ENCODE measurements at places on chromosomes 11 and 22.

- DNase-seq = no peak
Observed at GRCh38 chr11:29984544-29984943, 32.3 kb downstream of the KCNA4 start.

GRCh38 chr11:93194673-93195291 is 3.0 kb downstream of the SLC36A4 start:
- DNase-seq = no peak

DNA sequence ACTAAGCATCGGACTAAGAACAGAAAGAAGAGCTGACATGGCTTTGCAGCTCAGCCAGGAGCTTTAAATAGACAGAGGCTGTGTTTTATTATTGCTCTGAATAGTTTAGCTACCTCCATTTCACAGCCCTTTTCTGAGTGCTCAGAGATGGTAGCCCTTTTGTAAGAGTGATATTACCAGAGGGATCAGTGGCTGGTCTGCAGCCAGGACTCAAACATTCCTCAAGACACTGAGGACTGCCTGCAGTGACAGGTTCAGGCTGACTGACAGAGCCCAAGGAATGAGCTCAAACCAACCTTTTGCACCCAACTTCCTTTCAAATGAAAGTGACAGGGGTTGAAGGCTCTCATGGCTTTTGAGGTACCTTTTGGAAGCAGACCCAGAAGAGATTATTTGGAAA is 189.0 kb downstream of the DDX10 start:
- DNase-seq = no peak

GRCh38 chr22:47328550-47329243 is 566.2 kb downstream of the TBC1D22A start:
- peak; percentile 11 for DNase-seq

DNA sequence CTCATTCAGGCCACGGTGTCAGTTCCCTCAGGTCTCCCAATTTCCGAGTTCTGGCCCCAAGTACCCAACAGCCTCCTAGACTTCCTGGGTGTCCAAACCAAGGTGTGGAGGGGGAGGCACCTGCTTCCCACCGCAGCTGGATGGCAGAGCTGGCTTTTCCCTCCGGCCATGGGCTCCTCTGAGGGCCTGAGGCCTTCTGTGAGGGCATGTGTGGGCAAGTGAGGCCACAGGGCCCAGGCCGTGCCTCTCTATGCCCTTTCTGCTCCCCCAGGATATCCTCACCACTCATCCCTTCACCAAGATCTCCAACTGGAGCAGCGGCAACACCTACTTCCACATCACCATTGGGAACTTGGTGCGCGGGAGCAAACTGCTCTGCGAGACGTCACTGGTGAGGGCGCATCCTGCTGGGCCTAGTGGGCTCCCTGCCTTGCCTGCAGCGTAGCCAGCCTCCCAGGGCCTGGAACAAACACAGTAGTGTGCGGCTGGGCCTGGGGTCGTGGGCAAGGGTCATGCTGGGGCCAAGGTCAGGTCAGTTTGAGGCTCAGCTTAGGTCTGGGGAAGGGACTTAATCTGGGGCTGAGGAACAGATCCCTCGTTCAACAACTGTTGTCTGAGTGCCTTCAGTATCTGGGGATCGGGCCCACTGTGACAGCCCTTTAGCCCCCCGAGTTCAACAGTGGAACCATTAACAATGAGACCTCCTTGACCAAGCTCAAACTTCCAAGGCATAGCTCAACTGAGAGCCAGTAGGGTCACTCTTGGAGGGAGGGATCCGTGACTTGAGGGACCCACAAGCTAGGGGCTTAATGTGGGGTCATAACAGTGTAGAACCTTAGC is 85.8 kb downstream of the MYO7A start:
- no peak for DNase-seq

- DNase-seq = no peak
Observed at GRCh38 chr22:30088468-30088867, 8.2 kb downstream of the HORMAD2 start.

GRCh38 chr11:37353192-37353591 is 755.2 kb upstream of the RAG2 start:
- DNase-seq = no peak

DNA sequence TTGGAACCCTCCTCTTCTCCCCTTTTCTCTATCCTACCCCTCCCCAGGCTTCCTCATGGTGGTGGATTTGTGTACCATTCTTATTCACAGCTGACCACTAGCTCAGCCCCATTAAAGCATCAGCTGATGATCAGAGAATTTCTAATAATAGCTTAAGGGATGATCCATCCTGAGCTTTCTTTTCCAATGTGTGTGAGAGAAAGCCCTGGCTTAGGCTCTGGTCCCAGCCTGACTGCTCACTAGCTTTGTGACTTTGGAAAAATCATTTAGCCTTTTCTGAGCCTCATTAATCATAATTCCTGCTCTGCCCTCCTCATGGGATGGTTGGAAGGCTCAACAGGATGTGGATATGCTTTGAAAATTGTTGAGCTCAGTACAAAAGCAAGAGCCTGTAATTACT is 26.3 kb upstream of the CCDC90B start:
- DNase-seq = no peak

DNA sequence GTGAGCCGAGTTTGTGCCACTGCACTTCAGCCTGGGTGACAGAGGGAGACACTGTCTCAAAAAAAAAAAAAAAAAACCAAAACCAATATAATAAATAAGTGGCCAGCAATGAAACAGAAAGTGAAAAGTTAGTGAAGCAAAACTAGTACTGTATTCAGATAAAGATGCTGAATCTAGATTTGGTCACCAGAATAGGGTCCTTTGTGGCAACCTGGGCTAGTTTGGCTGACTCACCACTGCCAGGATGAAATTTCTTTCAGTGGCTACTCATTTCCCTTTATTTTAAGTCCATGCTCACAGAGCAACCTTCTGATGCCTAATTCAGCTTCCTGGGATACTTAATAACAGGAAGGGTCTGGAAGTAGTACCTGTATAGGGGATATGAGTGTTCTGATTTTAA is 26.0 kb downstream of the LIMK2 start:
- no peak for DNase-seq

DNA sequence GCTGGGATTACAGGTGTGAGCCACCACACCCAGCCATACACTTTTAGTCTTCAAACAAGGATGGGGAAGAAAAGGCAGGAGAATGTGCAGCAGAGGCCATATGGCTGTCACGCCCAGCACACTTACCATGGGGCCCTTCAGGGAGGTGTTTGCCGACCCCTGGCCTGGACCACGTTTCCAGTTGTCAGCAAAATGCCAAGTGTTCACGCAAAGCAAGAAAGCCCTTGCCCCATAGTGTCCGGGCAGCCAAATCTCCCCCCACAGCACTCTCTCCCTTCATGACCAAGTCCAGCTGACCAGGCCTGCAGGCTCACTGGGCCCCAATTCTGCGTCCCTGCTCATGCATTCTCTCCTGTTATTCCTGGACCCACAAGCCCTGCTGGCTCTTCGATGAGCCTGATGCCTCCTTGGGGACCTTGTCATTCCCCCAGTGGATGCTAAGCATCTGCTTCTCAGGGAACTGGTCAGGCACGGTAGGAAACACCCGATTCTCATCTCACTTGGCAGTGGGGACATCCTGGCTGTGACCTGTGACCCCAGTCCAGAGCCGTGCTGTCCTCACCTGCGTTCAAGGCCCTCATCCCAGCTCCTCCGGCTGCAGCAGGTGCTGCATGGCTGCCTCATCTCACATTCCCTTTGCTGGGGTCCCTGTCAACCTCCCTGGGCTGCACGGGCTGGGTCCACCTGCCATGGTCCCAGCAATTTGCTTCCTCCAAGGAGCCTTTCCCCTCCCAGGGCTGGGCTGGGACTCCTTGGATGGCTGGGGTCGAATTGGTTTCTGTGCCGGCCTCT is 96.4 kb downstream of the CTTN start:
- DNase-seq = no peak

DNA sequence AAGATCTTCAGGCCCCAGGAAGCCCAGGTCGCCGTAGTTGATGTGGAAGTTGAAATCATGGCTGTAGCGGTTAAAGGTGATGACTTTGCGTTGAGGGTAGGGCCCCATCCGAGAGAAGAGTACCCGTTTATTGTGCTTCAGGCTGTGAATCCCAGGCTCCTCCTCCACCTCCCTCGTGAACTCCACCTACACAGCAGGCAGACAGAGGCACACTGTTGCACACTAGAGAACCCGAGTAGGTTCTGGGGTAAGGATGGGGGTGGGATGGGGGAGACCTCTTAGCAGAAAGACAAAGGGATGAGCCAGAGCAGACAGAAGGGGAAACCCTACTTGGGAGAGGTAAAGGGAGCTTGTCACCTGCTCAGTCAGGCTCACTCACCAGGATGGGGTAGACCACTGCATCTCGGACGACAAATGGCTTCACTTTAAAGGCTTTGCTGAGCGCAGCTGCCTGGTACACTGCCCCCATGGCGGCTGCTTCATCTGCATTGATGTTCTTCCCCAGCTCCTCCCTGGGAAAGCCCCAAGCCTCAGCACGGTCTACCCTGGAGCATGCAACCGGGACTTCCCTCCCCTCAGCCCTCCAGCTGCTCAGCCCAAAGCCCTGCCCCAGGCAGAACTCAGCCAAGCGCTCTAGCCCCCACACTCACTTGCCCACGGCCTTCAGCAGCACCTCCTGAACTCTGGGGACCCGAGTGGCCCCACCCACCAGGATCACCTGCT is 5.4 kb downstream of the HYOU1 start:
- DNase-seq = no peak

DNA sequence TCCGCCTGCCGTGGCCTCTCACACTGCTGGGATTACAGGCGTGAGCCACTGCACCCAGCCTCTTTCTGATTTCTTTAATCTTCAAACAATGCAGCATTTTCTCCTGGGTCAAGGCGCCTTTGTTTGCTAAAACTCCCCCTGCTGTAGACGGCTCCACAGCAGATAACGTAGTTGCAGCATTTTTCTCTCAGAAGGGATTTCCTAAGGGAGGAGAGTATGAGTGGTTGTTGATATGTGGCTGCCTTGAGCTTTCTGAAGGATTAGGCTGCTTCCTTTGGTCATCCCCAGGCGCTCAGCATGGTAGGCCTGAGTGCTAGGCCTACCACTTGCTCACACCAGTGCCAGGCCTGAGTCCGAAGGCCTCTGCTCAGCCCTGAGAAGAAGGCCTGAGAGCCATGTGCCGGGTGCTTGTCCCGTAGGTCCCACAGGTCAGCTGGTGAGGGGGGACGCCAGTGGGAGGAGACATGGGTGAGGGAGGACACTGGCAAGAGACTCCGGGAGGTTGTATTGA is 18.1 kb downstream of the SMARCB1 start:
- peak; percentile 61 for DNase-seq

DNA sequence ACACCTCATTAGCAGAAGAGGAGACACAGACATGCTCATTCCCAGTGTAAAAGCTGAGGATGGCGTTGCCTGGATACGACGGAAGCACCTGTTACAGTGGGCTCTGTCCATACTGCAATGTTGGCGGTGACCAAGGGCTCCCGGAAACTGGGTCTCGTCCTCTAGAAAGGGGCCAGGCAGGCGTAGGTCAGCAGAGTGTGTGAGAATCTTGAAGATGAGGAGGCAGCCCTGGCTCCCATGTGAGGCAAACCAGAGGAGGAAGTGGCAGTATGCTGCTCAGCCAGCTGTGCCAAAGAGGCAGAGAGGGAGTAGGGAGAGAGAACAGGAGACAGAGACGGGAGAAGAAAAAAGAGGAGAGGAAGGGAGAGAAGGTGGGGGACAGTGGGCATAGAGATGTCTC is 10.3 kb downstream of the LTO1 start:
- DNase-seq = no peak

DNA sequence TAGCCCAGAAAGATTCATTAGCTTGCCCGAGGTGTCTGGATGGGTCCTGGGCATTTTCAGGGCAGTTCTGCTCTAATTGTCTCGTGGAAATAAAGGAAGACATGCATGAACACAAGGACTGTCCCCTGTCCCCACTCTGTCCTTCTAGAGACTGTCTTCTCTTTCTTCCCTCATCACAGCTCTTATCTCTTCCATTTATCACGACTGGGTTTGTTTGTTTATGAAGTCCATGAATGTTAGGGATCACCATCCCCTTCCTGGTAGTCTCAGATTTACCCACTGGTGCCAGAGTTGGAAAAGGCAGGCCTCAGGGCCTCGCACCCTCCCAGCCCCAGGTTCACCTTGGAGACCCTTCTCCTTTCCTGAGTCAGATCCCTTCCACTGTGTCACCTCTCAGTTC is 134.8 kb downstream of the PARVA start:
- no peak for DNase-seq

DNA sequence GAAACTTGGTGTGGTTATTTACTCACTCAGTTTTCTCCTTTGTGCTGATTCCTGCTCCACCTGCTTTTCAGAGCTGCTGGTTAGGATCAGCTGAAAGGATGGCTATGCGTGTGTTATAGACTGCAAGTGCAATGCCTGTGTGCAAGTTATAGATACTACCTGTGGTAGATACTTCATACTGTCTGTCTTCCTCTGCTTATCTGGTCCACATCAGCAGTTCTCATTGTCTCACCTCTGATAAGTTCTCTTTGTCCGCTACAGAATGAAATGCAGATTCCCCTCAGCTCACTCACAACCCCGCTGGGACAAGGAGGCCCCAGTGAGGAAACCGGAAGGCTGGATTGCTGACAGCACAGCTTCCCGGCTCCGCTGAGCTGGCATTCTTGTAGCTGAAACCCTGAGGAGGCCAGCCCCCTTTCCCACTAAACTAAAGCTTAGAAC is 37.5 kb upstream of the LYVE1 start:
- DNase-seq = no peak
